ENCODE measurements at places on chromosomes 5 and 9.

GRCh38 chr9:134993416-134993815, 75.7 kb upstream of the FCN1 start:
- DNase-seq = no peak

DNA sequence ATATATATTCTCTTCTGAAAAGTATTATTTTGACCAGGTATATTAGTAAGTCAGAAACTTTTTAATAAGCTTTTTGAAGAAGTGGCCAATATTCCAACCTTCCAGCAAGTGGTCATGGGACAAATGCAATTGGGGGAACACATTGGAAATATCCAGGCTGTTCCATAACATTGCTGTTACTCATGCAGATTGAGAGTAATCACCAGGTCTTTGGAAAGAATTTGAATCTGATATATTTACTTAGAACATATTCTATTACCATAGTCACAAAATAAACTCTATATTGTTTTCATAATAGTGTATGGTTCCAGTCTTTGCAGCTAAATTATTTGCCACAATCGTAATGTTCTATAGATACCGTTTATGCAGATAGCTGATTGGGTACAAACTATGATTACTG, 102.8 kb downstream of the TAF11L14 start:
- DNase-seq = no peak

DNA sequence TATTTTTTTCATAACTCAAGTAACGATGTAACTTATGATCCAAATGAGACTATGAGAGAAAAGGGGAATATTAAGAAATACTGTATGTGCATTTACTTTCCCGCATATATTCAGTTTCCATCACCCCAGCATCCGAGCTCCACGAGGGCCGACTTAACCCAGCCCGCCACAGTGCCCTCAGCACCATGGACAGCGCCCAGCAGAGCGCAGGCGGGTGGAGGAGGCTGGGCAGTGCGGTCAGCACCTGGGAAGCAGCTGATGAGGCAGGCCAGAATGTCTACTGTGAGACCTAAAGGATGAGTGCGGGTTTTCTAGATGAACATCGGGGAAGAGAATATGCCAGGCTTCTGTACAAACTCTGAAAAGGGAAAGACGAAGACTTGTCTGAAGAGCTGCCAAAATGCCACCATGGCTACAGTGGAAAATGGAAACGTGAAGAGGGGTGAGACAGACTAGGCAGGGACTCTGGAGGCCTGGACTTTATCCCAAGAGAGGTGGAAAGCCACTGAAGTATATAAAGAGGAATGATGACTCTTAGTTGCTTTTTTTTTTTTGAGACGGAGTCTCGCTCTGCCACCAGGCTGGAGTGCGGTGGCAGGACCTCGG, 34.5 kb upstream of the MED27 start:
- peak; percentile 13 for DNase-seq

GRCh38 chr5:89388872-89389271, 505.9 kb upstream of the MEF2C start:
- DNase-seq = no peak

DNA sequence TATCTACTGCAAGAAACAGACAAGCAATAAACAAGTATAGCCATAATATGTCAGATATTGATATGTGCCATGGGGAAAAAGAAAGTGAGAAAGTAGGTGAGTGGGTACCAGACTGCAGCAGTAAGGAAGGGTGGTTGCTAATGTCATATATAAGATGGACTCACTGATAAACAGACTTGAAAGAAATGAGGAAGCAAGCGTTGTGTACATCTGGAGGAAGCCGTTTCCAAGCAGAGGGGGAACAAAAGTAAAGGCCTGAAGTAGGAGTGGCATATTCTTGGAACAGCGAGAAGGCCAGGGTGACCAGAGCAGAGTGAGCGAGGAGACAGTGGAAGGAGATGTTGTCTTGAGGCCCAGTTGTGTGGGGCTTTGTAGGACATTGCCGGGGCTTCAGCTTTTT, 142.2 kb upstream of the MAP3K1 start:
- no peak for DNase-seq

DNA sequence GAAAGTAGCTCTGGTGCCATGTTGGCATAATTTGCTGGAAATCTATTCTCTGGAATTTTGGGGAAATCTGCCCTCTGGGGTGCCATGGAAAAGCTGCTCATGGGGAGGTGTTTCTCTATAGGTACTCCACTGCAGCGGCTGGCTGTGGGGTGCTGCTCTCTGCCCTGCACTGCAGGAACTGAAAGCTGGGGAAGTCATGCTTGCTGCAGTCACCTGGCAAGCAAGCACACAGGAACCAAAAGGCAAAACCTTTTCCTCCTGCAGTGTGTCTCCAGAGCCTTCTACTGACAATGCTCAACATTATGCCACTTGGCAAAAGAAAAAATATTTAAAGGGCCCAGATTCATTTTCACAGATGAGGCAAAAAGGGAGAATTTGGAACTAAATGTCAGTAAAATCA, 25.8 kb upstream of the CARNMT1 start:
- DNase-seq = no peak

DNA sequence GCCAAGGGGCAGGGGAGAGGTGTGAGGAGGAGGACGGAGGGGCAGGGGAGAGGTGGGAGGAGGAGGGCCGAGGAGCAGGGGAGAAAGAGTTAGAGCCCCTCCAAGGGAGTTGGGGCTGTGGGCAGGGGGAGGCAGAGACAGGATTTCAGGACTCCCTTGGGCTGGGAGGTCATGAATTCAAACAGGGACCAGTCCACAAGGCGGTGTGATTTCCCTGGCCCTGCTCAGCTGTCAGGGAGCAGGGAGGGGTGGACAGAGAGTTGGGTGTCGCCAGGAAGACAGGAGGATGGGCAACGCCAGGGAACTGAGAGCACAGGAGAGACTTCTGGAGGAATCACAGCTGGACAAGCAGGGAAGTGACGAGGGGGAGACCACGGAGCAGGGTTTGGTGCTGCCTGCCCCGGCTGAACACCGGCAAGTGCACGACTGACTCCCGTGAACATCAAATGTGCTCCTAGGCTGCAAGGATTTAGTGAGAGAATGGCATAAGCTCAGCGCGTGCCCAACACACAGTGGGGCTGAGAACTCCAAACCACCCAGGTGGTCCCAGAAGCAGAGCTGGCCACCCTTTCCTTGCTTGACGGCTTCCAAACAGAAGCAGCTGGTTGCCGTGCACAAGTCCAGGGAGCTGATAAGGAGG, 17.8 kb upstream of the OLFM1 start:
- no peak for DNase-seq

GRCh38 chr9:134828892-134829291, 51.7 kb upstream of the FCN2 start:
- no peak for DNase-seq

DNA sequence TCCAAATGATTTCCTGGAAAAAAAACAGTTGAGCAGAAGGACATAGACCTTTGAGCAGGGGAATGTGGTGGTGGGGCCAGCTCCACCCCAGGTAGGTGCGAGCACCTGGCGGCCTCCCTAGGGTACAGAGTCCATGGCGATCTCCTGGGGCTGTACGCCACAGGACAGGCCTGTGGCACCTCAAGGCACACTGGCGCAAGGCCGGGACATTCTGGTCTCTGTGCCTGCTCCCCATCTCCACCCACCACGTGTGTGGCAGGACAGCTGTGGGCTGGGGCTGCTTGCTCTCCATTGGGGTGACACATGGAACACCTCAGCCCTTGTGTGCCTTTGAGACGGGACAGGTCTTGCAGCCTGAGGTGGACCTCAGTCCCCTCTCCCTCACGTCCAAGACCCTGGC, 25.2 kb downstream of the WNK2 start:
- DNase-seq = no peak

DNA sequence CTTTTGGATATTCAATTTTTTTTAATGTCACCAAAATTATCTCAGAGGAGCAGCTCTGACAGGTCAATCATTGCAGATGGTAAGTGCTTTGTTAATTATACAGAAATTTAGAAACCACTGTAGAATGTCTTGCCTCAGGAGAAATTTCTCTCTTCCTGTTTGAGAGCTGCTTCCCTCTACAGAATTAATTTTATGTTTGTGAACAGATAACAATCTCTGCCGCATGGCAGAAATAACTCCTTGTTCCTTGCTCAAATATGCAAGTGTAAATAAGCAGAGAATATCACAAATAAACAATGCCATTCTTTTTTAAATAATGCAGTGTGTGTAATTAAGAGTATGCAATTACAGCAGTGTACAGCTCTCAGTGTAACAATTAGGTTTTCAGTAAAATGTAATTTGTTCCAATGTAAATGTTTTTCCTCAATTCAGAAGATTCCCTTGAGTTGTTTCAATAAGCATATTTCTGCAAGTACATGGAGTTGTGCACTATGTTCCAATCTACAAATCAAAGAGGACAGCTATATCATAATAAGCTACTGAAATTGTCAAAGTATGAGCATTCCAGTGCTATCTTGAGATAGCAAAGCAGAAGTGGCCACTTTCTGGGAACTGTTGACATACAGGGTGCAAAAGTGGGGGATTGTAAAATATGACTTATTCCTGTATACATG, 1012.8 kb downstream of the MAT2B start:
- DNase-seq = no peak

DNA sequence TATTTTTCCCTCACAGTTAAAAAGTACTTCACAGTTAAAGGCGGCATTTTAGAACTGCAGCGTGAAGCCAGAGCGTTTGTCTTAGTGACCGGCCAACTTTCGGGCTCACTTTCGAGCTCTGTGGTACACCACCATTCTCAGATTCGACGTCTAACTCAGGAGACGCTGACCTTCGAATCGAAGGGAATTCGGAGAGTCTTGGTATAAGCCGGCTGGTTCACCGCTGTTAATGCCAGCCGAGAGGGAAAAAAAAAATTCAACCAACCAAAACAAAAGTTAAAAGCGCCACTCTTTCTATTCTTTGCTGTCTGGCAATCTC, 544 bp upstream of the SNX24 start:
- DNase-seq = no peak

DNA sequence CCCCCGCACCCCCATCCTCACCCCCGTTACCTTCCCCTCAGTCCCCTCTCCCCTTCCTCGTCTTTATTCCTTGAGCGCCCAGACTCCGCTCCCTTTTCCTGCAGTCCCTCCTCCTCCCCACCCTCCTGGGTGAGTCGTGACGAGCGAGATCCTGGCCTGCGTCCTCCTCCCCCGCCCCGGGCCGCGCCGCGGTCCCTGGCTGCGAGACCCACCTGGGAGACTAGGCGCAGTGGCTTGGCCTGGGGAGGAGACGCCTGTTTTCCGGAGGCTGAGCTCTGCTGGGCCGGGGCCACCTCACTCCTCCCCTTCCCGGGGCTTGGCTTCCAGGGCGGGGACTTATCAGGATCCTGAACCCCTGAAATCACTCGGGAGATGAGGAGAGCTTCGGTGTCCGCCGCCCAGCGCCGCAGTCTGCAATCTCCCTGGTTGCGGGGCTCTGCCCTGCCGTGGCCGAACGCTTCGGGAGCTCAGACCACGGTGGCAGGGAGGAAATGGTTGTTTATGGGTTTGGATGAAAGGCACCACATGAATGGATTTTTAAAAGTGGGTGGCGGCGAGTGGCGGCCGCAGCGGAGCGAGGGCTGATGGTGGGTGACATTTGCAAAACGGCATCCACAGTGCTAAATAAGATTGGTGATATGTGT, 984 bp downstream of the STXBP1 start:
- DNase-seq = no peak

GRCh38 chr9:125904155-125904851, 157.1 kb downstream of the PBX3 start:
- DNase-seq = no peak

DNA sequence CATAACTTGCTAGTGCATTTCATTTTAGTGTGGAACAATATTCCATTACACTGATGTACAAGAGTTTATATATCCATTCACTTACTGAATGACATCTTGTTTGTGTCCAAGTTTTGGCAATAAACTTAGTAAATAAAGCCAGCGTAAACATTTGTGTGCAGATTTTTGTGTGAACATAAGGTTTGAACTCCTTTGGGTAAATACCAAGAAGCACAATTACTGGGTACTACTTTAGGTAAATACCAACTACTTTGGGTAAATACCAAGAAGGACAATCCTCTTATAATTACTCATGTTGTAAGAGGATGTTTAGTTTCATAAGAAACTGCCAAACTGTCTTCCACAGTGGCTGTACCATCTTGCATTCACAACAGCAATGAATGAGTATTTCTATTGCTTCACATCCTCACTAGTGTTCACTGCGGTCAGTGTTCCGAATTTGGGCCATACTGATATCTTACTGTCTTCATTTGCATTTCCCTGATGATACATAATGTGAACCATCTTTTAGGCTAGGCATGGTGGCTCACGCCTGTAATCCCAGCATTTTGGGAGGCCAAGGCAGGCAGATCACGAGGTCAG, 2.3 kb upstream of the SYK start:
- no peak for DNase-seq

GRCh38 chr5:124398460-124398859, 348.0 kb downstream of the ZNF608 start:
- DNase-seq = no peak

- DNase-seq = no peak
Measured at GRCh38 chr9:70616228-70616990, 202.0 kb upstream of the KLF9 start.

DNA sequence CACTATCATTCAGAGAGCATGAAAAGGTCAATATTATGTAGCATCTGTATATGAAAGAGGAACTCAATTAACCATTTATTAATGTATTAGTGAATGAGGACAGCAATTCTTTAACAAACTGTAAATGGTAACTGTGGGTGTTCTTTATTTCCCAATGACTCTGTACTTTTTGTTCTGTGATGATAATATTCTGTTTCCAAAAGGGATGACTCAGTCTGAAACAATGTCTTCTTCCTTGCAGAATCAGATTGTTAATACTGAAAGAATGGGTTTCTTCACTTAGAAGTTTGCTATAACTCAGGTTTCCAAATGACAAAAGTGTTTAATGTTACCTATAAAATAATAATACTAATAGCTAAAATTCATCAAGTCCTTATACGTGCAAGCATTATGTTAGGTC, 1518.7 kb upstream of the WWC1 start:
- no peak for DNase-seq

DNA sequence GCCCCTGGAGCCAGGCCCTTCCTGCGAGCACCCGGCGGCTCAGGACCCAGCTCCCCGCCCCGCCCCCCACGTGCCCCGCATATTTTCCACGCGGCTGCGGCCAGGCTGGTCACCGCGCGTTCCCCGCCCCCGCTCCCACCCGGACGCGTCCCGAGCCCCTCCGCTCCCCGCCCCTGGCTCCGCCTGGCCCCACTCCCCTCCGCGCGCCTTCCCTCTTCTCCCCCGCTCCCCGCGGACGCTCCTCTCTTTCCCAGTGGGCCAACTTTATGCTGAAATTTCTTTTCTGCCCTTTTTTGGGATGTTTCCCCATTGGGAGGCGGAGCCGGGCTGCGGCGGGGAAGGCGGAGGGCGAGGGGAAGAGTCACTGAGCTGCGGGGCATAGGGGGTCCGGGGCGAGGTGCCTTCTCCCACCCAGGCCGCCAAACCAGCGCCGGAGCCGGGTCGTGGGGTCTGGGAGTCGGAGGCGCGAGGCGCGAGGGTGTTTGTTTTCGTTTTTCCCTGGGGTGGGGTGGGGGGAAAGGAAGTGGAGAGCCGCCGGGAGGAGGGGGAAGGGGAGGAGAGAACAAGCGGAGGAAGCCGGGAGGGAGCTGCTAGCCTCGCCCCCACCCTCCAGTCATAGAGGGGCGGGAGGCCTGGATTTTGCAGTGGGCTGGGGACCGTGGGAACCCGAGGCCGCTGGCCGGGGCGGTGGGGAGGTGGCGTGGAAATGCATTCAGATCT, 1.0 kb upstream of the TPM2 start:
- no peak for DNase-seq
